ENCODE measurements at places on chromosomes 16 and 17. TPM values are rescaled to one million over a fixed set of nuclear protein-coding genes. Genes with fewer than 3 reads are reported as not detected.

Gene FAM234A
- 168 TPM for total RNA-seq

GRCh38 chr17:45325810-45326209 is 9.0 kb upstream of the MAP3K14 start:
- H3K27me3 ChIP-seq: no peaks in the 10 kb centered on the region
- H3K27ac ChIP-seq: no peak overlapping the region
- no peak overlapping the region for H3K4me3 ChIP-seq
- peaks cover under 1% of the 10 kb centered on the region for H3K4me1 ChIP-seq
- no peaks in the 10 kb centered on the region for H3K36me3 ChIP-seq
- DNase-seq: no peak

GRCh38 chr17:77388384-77389306 is 247.9 kb downstream of the SEC14L1 start:
- H3K4me1 ChIP-seq: peaks cover 92% of the 10 kb centered on the region
- no peaks in the 10 kb centered on the region for H3K27me3 ChIP-seq
- peak overlapping the region; percentile 77 for H3K27ac ChIP-seq
- H3K36me3 ChIP-seq: no peaks in the 10 kb centered on the region

DNA sequence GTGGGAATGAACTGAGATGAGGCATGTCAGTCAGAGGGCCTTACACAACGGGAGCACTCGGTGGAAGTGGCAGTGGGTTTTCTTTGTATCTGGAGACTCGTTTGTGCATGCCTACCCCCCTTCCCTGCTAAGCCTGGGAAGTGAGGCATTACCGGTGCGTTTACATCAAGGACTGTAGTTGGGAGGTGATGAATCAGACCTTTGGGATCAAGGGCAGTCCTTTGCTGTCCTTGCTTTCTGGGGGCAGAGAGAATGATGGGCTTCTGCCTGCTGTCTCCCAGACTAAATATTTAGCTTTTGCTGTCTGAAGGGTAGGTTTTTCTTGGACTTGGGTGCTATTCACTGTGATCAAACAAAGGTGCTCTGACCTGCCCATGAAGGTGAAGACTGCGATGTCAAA is 83.0 kb downstream of the WWP2 start:
- no peaks in the 10 kb centered on the region for H3K36me3 ChIP-seq
- H3K4me1 ChIP-seq: peaks cover 20% of the 10 kb centered on the region
- no peak overlapping the region for H3K4me3 ChIP-seq

DNA sequence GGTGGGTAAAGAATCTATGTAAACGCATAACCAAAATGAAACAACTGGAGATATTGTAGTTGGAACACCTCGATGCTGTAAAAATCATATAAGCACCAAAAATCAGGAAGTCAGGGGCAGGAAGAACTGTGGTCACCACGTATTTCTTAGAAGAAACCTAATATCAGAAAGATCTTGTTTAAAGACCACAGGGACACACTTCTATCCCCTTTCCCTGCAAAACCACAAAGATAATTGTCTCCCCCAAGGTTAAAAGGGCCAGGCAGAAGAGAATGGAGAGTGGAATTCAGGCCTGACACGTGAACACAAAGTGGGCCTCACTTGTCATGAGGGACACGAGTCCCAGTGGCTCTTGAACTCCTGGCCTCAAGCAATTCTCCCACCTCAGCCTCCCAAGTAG is 68.1 kb downstream of the GSG1L start:
- H3K4me1 ChIP-seq: no peaks in the 10 kb centered on the region
- DNase-seq: no peak
- H3K27ac ChIP-seq: no peak overlapping the region
- no peaks in the 10 kb centered on the region for H3K27me3 ChIP-seq
- no peaks in the 10 kb centered on the region for H3K36me3 ChIP-seq
- H3K4me3 ChIP-seq: no peak overlapping the region

Gene KRT16
- not detected for total RNA-seq

- H3K27me3 ChIP-seq: no peaks in the 10 kb centered on the region
- H3K36me3 ChIP-seq: peaks cover under 1% of the 10 kb centered on the region
- no peak overlapping the region for H3K27ac ChIP-seq
- peak; percentile 49 for DNase-seq
These were observed 11.8 kb downstream of the ASPHD1 start for GRCh38 chr16:29912087-29912486.

DNA sequence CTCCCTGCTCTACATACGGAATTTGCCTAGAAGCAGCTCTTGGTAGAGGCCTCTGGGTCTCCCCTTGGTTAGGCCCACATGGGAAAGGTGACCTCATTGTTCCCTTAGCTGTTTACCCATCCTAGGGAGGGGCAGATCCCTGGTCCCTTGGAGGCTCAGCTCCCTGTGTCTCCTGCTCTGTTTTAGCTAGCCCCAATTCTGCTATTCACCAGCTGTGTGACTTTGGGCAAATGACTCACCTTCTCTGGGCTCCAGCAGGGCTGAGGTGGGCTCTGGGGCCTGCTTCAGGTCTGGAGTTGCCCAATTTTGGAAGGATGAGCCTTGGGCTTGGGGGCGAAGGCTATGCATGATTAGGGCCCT is 3.9 kb downstream of the ABCC3 start:
- H3K27ac ChIP-seq: peak overlapping the region; percentile 0
- no peak for DNase-seq
- no peak overlapping the region for H3K4me3 ChIP-seq
- no peaks in the 10 kb centered on the region for H3K36me3 ChIP-seq

Gene XAF1
- total RNA-seq: 26.8 TPM

DNA sequence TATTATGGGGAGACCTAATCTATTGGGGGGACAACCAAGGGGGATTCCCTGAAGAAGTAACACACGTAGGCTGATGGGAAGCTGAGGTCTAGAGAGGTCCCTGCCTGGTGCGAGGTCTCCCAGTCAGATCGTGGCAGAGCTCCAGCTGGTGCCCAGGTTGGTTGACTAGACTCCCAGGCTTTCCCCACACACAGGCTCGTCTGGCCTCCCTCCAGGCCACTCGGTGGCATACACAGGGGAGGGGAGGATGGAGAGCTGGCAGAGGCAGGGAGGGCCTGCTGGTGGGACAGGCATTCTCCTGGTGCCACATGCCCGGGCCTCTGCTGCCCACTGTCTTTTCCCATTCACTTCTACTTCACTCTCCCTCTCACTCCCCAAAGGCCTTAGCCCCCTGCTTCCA is 8.5 kb upstream of the SOCS3 start:
- no peak for DNase-seq
- no peaks in the 10 kb centered on the region for H3K27me3 ChIP-seq
- no peaks in the 10 kb centered on the region for H3K36me3 ChIP-seq
- no peak overlapping the region for H3K4me3 ChIP-seq
- peaks cover 15% of the 10 kb centered on the region for H3K4me1 ChIP-seq
- no peak overlapping the region for H3K27ac ChIP-seq

Gene TTYH2
- total RNA-seq: 73.5 TPM

Gene CES5A
- total RNA-seq: 1.5 TPM

DNA sequence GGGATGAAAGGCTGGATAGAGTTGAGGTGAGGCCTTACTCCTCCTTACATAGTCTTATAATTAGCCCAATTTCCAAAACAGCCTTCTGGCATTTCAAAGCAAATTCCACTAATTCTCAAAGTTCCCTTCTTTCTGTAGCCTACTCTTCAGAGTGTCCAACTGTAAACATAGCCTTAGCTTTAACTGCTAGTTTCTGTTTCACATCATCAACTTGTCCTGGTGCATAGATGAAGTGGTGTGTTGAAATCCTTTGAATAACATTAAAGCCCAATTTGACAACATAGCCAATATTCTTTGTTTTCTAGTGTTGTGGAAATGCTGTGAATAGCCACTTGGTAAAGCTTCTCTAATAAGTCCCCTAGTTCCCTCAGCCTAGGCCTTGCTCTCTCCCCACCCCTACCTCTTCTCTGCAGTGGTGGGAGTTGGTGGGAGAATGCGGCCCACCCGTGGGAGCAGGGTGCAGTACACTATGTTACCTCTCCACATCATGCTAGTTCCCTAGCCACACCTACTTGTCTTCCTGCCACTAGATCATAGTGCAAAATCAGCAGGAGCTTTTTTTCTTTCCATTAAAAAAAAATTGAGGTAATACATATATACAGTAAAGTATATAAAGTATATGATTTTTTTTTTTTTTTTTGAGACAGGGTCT is 127.0 kb upstream of the HAS3 start:
- no peak overlapping the region for H3K27ac ChIP-seq
- H3K4me1 ChIP-seq: no peaks in the 10 kb centered on the region
- no peak for DNase-seq
- no peaks in the 10 kb centered on the region for H3K36me3 ChIP-seq
- H3K4me3 ChIP-seq: no peak overlapping the region
- no peaks in the 10 kb centered on the region for H3K27me3 ChIP-seq

Gene DNAH9
- 15.4 TPM for total RNA-seq

Gene MYH2
- total RNA-seq: 0.31 TPM

Gene STX1B
- 8.7 TPM for total RNA-seq

- no peak overlapping the region for H3K4me3 ChIP-seq
- no peak for DNase-seq
- H3K36me3 ChIP-seq: no peaks in the 10 kb centered on the region
These were observed 1.2 kb upstream of the SOST start for GRCh38 chr17:43759836-43760235.

Gene MYO19
- 163 TPM for total RNA-seq

GRCh38 chr16:83772806-83773205 is 35.0 kb upstream of the HSBP1 start:
- no peak overlapping the region for H3K4me3 ChIP-seq
- H3K27ac ChIP-seq: no peak overlapping the region
- H3K4me1 ChIP-seq: no peaks in the 10 kb centered on the region
- no peak for DNase-seq

Gene CCL15
- 0.87 TPM for total RNA-seq

GRCh38 chr17:77646046-77646430 is 312.5 kb upstream of the TNRC6C start:
- H3K27me3 ChIP-seq: no peaks in the 10 kb centered on the region
- no peaks in the 10 kb centered on the region for H3K36me3 ChIP-seq
- H3K4me3 ChIP-seq: no peak overlapping the region
- no peak overlapping the region for H3K27ac ChIP-seq
- H3K4me1 ChIP-seq: no peaks in the 10 kb centered on the region

GRCh38 chr17:74769266-74769855 is 6.8 kb downstream of the NAT9 start:
- no peak overlapping the region for H3K27ac ChIP-seq
- H3K27me3 ChIP-seq: no peaks in the 10 kb centered on the region
- H3K4me1 ChIP-seq: peaks cover 10% of the 10 kb centered on the region
- no peak for DNase-seq
- no peak overlapping the region for H3K4me3 ChIP-seq
- H3K36me3 ChIP-seq: no peaks in the 10 kb centered on the region

DNA sequence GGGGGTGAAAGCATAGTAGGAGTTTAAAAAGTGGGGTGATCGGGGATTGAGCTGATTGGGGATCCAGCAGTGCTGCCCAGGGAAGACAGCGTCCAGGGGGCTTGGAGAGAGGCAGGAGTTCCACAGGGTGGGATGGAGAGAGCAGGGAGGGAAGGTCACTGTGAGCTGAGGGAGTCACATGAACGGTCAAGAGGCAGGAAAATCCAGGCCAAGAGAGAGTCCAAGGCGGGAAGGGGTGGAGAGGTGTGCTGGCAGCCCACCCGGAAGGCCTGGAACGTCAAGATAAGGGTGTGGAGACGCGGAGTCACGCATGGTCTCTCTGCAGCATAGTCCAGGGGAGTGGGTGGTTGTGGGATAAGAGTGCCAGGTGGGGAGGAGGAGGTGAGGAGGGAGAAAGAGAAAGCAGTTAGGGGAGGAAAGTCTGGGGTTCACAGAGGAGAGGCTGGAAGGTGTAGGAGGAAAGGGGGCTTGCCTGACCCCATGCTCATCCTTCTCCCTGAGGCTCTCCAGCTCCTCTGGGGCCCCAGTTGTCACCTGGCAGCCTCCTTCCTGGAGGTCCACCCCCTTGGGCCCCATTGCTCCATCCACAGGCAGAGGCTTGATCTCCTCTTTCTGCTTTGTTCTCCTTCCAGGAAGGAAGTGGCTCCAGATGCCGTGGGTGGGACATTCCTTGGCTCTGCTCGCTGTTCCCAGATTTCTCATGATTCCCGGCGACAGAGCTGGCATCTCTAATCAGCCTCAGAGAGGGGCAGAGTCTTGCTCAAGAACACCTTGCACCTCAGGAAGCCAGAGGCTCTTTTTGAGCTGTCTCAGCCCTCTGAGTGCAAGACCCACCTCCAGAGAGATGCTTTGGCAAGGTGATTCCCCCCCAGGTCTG is 28.7 kb downstream of the CCR7 start:
- peak; percentile 57 for DNase-seq
- peaks cover 59% of the 10 kb centered on the region for H3K4me1 ChIP-seq
- no peaks in the 10 kb centered on the region for H3K36me3 ChIP-seq
- no peak overlapping the region for H3K4me3 ChIP-seq
- H3K27me3 ChIP-seq: no peaks in the 10 kb centered on the region

DNA sequence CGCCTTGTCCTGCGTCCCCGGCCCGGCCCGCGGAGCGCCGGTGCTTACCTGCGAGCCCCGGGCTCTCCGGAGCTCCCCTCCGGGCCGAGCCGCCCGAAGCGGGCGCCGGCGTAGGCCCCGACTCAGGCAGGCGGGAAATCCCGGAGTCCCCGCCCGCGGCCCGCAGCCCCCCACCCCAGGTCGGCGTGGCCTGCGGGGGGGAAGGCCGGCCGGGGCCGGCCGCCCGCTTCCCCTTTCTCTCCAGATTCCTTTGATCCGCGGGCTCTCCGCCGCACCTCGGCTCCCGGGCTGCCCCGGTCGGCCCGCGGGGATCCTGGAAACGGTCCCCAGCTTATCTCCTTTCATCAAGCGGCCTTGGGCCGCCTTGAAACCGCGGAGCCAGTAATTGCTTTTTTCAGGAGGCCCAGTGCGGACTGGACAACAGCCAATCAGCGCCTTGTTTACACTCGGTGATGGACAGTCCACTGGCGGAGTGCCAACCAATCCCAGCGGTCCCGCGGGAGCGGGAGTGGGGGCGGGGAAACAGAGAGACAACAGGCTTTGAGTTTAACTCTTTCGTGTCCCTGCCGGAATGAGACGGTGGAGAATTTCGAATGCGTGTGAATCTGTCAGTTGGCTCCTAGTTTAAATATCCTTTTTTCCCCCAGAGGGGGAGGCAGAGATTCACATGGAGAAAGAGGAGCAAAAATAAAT is 1.4 kb upstream of the BAHCC1 start:
- DNase-seq: peak; percentile 100
- peak overlapping the region; percentile 97 for H3K27ac ChIP-seq
- H3K4me3 ChIP-seq: peak overlapping the region; percentile 78
- H3K36me3 ChIP-seq: no peaks in the 10 kb centered on the region
- H3K27me3 ChIP-seq: no peaks in the 10 kb centered on the region
- H3K4me1 ChIP-seq: peaks cover 33% of the 10 kb centered on the region

DNA sequence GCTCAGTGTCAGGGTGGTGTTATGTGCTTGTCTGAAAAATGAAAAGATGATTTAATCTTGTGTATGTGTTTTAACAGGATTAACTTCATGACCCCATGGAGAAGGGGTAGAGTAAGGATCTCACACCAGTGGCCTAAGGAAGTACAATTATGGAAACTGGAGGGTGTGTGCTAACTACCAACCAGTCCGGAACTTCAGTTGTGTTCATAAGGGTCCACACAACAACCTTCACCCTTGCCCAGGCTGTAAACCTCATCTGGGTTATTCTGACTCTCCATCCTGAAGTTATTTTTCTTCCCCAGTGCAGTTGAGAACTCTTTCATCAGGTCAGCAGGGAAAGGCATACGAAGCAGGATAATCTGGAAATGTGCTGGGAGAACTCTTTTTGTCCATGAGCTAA is 158.9 kb downstream of the MAP2K6 start:
- no peak overlapping the region for H3K4me3 ChIP-seq
- H3K36me3 ChIP-seq: no peaks in the 10 kb centered on the region

GRCh38 chr16:19223235-19224170 is 55.5 kb downstream of the SYT17 start:
- H3K27me3 ChIP-seq: no peaks in the 10 kb centered on the region
- DNase-seq: peak; percentile 67
- H3K4me3 ChIP-seq: no peak overlapping the region
- no peak overlapping the region for H3K27ac ChIP-seq
- no peaks in the 10 kb centered on the region for H3K36me3 ChIP-seq

GRCh38 chr17:2076087-2076984 is 21.4 kb downstream of the HIC1 start:
- no peak overlapping the region for H3K4me3 ChIP-seq
- H3K36me3 ChIP-seq: no peaks in the 10 kb centered on the region
- no peak for DNase-seq
- peak overlapping the region; percentile 78 for H3K27ac ChIP-seq

All from testis (tissue), 5 donors.